ENCODE measurements at places on chromosomes 11 and 22. TPM values are rescaled to one million over a fixed set of nuclear protein-coding genes. Genes with fewer than 3 reads are reported as not detected.

CNIH2 gene
- not detected for total RNA-seq

ART1 gene
- 0.42 TPM for total RNA-seq

NELL1 gene
- not detected for total RNA-seq

OR4A15 gene
- not detected for total RNA-seq

NCAPD3 gene
- total RNA-seq, result 15.2 TPM

SPINDOC gene
- 15.1 TPM for total RNA-seq

CYB5R2 gene
- 5.0 TPM for total RNA-seq

ELMOD1 gene
- total RNA-seq, result 1.6 TPM

TNNT3 gene
- total RNA-seq, result 17.9 TPM

TSPO gene
- total RNA-seq, result 75.1 TPM

- no peak for DNase-seq
Observed at GRCh38 chr11:130908770-130909625, 7.3 kb downstream of the SNX19 start.

DNA sequence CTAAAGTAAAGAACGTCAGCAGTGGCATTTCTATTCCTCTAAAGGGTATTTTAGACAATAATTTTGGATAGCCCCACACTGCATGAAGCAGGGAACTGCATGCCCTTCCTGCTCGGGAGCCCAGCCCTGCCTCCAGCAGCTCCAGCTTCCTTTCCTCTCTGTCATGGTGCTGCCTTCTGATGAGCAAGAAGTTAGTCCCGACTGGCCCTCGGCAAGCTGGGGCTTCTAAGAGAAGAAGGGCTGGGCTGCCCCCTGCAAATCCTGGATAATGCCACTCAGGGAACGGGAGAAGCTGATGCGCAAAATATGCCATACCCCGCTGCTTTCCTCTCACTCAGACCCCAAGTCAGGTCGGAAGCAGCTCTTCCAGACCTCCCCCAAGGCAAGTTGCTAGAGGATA lies 296.4 kb downstream of the ETS1 start:
- DNase-seq, result no peak

DNA sequence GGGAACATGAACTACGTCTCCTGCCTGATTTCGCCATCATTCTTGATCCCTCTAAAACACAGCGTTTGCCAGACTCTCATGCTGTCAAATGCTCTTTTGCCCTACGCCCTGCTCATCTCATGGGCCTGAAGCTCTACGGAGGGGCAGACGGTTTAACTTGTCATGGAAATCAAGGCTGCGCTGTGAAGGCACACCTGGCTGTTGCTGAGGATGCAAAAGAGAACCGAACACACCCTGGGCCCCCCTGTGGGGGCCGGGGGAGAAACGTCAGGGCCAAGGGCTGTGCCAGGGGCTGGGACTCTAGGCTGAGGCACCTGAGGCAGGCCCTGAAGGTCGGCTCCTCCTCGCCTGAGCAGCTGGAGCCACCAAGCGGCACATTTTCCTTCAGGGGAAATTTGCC lies 957.2 kb downstream of the BRD1 start:
- DNase-seq, result peak; percentile 56

DNA sequence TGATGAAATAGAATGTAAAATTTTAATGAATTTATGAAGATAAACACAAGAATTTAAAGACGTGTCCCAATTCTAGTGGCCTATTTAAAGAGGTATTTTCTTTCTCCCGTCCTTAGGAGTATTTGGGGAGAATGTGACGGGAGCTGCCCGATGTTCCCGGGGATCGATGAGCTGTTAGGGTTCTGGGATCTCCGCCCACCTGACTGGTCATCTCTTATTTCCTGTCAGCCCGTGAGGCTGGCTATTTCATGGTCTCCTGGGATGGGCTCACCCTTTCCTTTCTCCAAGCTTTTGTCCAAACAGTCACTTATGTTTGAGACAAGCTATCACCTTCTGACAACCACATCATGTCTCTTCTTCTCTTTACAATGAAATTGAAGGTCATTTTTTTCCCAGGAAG lies 16.9 kb upstream of the CLMP start:
- no peak for DNase-seq

DNA sequence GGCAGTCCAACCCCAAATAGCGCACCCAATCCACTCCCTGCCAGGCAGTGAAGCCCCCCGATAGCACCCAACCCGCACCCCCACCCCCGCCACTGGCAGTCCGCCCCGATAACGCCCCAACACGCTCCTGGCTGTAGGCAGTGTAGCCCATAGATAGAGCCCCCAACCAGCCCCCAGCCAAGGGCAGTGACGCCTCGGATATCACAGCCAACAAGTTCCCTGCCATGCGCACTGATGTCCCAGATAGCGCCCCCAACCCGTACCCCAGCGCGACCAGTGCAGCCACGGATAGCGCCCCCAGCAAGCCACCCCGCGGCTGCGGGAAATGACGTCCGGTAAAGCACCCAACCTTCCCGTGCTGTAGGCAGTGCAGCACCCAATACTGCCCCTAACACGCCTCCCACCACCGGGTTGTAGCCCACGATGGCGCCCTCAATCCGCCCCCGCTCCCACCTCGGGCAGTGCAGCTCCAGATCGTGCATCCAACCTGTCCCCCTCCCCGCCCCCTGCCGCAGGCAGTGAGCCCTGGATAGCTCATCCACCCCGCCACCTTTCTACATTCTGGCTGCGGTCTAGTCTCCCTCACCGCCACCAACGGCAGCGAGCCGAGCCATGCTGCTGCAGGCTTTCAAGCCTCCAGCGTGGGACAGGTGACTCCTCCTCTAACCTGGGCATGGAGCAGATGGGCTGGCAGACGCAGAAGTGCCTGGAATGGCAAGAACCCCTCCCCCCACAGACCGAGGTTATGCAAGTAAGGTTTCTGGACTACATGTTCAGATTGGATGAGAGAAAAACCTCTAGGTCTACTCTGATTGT lies 625 bp downstream of the RFPL2 start:
- no peak for DNase-seq

- no peak for DNase-seq
Observed at GRCh38 chr11:45314900-45315299, 28.8 kb upstream of the SYT13 start.

GRCh38 chr11:119641983-119642745 lies 86.8 kb downstream of the NECTIN1 start:
- DNase-seq, result no peak

- DNase-seq, result no peak
Observed at GRCh38 chr22:48577014-48577690, 1250.5 kb downstream of the BRD1 start.

DNA sequence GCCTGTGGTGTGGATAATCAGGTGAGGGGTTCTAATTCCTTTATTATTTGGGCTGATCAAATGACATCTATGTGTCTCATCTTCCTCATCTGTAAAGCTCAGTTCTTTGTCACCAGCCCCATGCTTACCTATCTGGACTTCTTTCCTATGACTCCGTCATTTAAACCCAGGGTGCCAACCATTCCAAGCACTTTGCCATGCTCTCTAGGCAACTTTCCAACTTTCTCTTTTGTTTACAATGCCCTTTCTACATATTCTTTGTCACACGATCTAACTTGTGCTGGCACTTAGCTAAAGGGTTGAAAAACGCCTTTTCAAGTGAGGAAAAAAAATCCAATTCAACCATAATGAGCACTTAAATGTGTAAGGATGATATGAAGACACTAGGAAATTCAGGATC lies 27.9 kb downstream of the EXPH5 start:
- DNase-seq, result no peak

DNA sequence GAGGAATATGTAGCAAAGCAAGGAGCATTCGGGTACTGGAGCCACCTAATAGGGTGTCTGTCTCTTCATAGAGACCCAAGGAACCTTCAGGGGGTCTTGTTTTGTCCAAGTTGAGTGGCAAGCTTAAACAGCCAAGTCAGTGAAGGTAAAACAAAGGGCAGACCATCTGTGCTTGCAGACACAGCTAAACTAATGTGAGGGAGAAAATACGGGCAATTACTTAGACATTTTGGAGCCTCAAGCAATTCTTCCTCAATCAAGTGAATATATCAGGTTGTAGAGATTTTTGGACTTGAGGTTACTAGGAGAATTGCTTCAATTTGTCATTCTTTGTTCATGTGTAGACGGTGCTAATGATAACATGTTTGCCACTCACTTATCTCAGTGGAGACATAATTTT lies 148.2 kb upstream of the ARHGAP20 start:
- no peak for DNase-seq

DNA sequence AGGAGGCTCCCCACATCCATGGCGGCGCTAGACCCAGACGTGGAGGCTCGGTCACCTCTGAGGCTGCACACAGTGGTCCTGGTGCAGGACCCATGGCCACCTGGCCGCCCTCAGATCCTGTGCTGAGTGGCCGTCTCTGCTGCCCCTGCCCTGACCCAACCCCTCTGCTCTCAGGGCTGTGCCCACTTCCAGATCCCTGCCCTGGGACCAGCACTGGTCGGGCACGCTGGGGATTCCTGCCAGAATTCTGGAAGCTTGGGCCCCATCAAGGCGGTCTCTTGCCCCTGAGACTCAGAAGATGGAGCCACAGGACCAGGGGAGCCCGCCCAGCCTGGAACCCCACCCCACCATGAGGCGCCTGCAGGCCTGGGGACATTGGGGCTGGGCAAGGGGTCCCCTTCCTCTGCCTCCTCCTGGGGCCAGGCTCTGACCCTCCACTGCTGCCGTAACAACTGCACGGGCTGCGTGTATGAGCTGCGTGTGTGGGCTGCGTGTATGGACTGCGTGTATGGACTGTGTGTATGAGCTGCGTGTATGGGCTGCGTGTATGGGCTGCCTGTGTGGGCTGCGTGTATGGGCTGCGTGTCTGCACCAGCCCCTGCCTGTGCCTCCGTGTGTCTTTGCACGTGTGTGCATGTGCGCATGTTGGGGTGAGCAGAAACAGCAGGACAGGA lies 48.7 kb downstream of the IGLL1 start:
- peak; percentile 58 for DNase-seq

DNA sequence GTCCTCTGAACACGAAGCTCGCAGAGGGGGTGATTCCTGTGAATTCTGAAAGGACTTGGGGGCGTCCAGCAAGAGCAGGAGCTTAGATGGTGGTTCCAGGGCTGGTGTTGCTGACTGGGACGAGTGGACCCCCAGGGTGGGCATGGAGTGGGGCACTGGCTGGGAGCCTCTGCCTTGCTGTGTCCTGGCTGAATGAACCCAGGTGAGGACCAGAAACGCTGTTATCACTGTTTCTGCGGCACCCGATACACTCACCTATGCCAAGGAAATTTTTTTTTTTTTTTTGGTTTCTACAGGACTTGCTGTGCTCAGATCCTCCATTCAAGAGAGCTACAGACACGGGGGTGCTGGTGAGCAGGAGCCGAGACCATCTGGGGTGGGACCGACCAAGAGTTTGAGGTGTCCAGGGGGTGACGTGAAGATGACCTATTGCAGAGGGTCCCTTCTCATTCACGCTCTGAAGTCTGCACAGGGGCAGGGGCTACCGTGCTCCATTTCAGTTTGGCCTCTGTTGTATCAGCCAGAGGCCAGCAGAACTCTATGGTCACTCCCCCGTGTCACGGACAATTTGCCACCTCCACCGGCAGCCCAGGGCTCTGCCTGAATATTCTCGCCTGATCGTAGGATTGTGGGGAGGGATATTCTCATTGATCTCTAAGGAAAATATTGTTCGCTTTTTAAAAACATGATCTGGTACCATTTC lies 3.6 kb downstream of the SMIM38 start:
- no peak for DNase-seq

GRCh38 chr11:132475026-132475425 lies 1057.3 kb downstream of the OPCML start:
- DNase-seq, result no peak

- DNase-seq, result no peak
Observed at GRCh38 chr22:42142771-42143461, 12.3 kb upstream of the CYP2D6 start.

DNA sequence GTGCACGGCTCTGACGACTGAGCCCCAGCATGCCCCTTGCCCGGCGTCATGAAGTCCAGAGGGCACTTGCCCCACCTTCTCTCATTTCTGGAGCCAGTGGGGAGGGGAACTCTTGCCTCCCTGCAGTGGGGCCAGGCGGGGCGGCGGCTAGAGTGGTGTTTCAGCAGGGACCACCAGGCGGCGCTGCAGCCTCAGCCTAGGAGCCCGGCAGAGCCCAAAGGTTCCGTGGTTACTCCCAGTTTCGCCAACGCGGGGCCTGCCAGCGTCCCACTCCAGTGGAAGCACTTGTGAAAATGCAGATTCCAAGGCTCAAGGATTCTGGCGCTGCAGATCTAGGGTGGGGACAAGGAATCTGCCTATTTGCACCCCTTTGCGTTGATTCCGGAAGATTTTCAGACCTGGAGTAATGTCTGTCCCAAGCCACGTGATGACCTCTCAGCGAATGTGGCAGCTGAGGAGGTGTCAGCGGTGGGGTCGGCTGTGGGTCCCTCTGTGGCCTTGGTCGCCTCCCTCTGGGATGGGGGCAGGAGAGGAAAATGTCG lies 55.7 kb downstream of the CD82 start:
- peak; percentile 94 for DNase-seq

DNA sequence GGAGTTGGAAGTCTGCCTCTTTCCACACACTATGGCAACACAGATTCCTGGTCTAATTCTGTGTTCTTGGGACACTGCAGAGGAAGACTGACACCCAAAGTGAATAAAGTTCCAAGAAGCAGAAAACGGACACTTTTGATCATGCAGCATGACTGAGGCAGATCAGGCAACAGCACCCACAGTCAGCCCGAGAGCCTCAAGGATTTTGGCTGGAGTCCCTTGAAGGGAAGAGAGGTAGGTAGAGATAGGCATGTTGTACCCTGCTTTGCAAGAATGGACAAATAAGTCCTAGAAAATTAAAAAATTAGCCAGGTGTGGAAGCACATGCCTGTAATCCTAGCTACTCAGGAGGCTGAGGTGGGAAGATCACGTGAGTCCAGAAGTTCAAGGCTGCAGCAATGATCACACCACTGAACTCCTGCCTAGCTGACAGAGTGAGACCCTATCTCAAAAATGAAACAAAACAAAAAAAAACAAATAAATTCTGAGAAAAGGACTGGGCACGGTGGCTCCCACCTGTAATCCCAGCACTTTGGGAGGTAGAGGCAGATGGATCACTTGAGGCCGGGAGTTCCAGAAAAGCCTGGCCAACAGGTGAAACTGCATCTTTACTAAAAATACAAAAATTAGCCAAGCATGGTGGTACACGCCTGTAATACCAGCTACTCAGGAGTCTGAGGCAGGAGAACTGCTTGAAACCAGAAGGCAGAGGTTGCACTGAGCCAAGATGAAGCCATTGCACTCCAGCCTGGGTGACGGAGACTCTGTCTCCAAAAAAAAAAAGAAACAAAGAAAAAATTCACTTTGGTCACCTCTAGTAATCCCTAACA lies 6.9 kb downstream of the SLC43A1 start:
- no peak for DNase-seq

DNA sequence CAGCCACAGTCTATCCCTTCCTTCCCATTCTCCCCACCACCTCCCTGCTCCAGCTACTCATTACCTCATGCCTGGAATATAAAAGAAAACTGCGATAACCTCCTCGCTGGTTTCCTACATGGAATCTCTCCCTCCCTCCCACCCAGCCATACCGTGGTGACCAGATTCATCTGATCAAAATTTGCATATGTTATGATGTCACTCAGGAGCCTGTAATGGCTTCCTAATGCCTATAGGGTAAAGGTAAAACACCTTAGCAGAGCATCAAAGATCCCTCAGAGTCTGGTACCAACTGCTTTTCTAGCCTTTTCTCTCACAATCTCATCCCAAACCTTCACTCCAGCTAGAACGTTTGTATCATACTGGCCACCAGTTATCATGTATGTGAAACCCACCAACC lies 19.6 kb downstream of the RTN4RL2 start:
- no peak for DNase-seq

Measured in posterior vena cava (tissue), 2 donors.